B cell (primary cell): ENCODE measurements at places on chromosomes 3 and 15. TPM values are rescaled to one million over a fixed set of nuclear protein-coding genes. Genes with fewer than 3 reads are reported as not detected.

Gene CD96
- polyA plus RNA-seq = 3.8 and 21.4 TPM in 2 replicates

Gene PPARG
- 0.12 TPM in 1 of 2 replicates, not detected in the other for polyA plus RNA-seq

DNA sequence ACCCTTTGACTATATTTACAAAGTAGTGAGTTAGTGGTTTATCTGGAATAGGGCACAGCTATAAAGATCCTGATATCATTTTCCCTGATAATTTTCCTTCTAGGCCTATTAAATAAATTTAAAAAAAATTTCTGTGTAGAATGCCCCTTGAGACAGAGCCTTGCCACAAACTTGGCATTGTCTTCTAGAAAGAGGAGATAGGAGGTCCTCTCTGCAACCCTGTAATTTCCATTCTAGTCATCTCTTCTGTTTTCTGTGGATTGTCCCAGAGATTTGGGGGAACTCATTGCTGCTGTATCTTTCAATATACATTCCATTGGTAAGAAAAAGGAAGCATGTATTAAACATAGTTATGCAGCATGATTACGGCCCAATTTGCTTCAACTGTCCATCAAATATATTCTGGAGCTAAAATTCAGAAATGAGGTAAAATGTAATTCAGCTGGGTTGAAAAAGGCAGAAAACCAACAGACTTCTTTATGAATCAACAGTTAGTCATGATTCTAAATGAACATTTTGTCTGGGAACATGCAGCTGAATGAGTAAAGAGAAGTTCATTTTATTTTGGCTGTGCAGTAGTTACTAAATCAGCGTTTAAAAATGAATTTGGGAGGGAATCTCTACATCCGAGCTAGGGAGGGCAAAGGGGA lies 401.1 kb downstream of the NAALADL2 start:
- DNase-seq = no peak

- no peak for DNase-seq
Observed at GRCh38 chr3:155763870-155764463, 19.1 kb upstream of the PLCH1 start.

DNA sequence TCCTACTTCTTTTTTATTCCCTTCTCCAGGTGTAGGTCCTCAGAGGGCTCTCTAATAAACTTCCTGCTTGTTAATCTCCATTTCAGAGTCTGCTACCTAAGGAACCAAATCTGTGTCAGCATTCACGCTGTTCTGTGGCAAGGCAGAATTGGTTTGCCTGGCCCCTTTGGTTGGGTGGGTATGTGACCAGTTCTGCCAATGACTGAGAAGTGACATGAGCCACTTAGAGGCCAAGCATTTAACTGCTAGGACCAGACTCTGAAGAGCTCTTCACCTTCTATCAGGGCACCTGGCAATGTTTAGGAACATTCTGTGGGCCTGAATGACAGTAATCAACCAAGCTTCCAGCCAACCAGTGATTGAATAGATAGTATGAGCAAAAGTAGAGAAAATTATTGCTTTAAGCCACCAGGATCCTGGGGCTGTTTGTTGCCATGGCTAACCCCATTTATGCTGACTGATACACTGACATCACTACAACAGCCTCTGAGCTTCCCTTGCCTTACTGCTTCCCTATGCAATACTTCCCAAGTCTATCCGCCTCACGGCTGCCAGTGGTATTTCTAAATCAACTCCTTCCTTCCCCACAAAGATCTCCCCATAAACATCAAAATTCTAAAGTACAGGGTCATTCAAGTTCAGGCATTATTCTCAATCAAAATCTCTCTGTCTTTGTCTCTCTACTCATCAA lies 7.6 kb downstream of the FRMD4B start:
- no peak for DNase-seq

DNA sequence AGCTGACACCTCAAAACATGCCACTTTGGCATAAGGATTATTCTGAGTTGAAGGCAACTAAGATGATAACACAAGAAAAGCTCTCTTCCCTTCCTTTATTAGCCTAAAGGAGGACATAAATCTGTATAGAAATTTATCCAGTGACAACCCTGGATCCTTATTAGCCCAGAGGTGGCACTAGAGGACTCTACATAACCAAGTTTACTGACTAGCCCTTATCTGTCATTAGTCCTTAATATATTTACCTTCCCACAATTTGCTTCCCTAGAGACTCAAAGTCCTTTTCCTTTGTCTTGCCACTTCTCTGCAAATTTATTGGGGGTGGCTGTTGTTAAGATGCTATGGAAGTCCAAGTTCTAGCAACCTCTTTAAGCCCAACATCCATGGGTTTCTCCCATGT lies 26.7 kb downstream of the CEP70 start:
- DNase-seq = no peak

DNA sequence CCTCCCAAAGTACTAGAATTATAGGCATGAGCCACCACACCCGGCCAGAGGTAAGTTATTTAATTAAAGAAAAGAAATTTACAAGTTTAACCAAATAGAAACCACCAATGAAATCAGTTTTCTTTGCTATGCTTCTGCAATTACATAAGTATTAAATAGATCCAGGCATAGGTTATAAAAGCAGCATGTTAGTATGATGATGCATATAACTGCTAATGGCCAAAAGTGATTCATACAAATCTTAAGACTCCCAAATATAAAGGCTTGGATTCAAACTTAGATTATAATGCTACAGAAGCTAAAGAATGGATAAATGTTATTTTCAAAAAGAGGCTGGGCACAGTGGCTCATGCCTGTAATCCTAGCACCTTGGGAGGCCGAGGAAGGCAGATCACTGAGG lies 32.8 kb upstream of the HDC start:
- DNase-seq = no peak

GRCh38 chr3:54299169-54299935 lies 177.0 kb downstream of the CACNA2D3 start:
- DNase-seq = no peak

DNA sequence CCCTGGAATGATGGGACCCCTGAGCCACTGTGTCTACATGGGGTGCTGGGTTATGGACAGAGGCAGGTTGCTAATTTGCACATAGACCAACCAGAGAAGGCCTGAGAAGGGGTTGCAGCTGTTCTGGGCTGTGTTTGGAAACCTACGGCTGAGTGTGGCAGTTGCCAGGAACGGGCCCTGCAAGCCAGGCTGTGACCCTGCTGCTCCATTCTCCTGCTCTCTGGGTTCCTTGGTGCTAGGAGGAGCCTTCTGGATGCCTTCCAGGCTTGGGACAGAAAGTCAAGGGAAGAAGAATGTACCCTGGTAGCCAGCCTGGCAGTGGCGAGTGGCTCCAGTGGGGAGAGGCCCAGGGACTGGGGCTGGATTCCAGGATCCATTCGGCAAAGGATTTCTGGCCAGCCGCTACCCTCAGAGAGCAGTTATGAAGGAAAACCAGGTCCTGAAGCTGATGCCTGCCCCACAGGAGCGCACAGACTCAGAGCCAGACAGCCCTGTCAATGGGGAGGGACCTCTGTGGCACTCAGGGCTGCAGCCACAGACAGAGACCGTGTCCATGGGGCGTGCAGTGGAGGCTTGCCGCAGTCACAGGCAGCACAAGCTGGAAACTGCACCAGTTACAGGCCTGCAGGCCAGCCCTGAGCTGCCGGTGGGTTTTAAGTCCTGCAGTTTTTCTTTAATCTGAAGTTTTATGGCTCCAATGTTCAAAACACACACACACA lies 55.1 kb upstream of the ACAD9 start:
- DNase-seq = no peak

DNA sequence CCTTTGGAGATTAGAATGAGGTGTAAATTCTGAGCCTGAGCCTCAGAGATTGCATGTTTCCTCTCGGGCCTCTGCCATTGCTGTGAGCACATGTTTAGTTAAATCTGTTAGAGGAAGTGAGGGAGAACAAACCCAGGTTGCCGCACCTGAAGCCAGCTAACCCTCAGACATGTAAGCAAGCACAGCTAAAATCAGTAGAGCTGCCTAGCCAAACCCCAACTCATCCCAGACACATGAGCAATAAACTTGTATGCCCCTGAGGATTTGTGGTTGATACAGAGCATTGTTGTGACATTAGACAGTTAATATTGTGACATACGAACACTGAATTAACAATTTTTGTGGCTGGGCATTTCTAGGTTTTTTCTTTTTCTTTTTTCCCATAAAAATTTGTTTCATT lies 41.9 kb downstream of the NMD3 start:
- DNase-seq = no peak

GRCh38 chr3:20353286-20353685 lies 167.3 kb upstream of the SGO1 start:
- no peak for DNase-seq

- no peak for DNase-seq
Observed at GRCh38 chr15:33341953-33342352, 31.2 kb downstream of the RYR3 start.

GRCh38 chr15:68994149-68994548 lies 20.3 kb upstream of the NOX5 start:
- DNase-seq = no peak
